ENCODE measurements at places on chromosomes 12 and 14.
A peak's percentile ranks its signal among the peaks of the same experiment; 100 is the strongest.

DNA sequence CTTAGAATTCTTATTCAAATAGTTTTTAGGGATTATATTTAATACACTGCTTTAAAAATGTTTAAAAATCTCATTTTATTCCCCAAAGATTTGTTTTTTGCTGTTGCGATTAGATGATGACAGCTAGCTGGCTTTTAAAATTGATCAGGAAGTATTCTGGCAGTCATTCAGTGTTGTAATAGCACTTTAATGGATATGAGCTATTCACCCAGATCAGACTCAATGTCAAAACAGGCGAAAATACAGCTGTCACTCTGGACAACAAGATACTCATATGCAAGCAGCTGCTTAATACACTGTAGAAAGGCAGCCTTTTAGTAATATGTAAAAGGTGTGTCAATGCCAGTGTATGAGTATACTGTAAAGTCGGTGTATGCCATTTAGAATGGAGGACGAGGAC is 91.7 kb downstream of the NPAS3 start:
- no peak for DNase-seq

- no peak for DNase-seq
Measured at GRCh38 chr12:25996677-25997076, 38.2 kb downstream of the RASSF8 start.

DNA sequence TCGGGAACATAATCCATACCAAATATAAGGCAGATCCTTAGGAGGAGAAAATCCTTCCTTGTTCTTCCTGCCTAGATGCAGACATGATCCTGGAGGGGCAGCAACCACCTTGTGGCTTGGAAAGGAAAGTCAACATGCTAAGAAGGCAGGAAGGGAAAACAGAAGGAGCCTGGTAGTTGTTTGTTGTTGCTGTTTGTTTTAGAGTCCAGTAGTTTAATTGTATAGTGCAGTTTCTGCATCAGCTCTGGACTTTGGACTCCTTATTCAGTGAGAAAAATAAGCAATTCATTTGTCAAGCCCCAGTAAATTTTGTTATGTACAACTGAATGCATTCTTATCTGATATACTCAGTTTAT is 45.7 kb upstream of the APPL2 start:
- no peak for DNase-seq

- DNase-seq = no peak
Measured at GRCh38 chr12:122909442-122910288, 13.7 kb upstream of the VPS37B start.

- DNase-seq = no peak
Measured at GRCh38 chr14:93308686-93309345, 24.0 kb downstream of the BTBD7 start.

GRCh38 chr14:51917193-51917592 is 56.8 kb downstream of the GNG2 start:
- DNase-seq = no peak

DNA sequence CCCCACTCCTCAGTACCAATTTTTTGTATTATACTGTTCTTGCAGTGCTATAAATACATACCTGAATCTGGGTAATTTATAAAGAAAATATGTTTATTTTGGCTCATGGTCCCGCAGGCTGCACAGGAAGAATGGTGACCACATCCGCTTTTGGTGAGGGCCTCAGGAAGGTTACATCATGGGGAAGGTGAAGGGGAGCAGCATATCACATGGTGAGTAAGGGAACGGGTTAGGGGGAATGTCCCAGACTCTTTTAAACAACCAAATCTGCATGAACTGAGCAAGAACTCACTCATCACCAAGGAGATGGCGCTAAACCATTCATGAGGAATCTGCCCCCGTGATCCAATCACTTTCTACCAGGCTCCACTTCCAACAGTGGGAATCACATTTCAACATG is 40.0 kb downstream of the OSBPL8 start:
- DNase-seq = peak; percentile 24

- no peak for DNase-seq
Measured at GRCh38 chr12:127731657-127732056, 535.3 kb upstream of the TMEM132C start.

DNA sequence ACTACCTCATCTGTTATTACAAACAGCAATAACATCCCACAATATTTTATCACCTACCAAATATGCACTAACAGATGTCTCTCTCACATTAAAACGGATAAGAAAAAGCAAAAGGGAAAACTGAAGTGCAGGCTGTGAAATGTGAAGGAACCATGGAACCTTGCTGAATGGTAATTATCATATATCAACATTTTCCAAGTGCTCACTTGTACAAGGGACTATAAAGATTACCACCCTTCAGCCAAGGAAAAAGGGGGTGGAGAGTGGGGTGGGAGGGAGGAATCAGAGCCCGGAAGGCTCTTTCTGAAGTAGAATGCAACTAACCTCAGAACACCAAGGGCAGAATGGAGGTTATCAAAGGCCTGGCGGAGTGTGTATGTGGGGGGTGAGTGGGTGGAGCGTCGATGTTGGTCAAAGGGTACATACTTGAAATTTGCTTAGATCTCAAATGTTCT is 1.2 kb downstream of the SNX6 start:
- peak; percentile 54 for DNase-seq

GRCh38 chr12:25529738-25530137 is 23.3 kb downstream of the LMNTD1 start:
- DNase-seq = no peak

DNA sequence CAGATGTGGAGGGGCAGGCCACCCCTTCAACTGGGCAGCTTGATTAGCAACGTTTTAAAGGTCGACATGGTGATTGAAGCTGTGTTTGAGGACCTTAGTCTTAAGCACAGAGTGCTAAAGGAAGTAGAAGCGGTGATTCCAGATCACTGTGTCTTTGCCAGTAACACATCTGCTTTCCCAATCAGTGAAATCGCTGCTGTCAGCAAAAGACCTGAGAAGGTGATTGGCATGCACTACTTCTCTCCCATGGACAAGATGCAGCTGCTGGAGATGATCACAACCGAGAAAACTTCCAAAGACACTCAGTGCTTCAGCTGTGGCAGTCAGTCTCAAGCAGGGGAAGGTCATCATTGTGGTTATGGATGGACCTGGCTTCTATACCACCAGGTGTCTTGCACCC is 23.9 kb upstream of the AICDA start:
- DNase-seq = no peak

DNA sequence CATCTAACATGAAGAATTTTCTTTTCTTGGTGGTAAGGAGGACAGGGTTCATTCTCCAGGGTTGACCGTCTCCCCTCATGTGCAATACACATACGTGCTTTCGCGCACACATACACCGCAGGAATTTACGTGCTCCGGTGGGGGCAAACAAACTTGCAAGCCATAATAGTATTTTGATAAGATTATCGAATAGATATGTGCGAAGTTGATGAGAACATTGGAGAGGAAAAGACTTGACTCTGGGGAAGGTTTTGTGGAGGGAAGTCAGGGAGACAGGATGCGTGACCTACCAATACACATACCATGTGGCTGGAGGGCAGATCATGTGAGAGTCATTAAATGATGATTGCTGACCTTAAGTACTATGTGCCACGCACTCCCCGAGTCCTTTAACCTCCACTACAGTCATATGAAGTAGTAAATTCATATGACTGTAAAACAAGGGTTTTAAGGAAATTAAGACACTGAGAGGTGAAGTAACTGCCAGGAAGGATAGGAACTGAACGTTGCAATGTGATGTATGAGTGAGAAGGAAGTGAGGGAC is 921 bp downstream of the RAD51B start:
- peak; percentile 44 for DNase-seq

GRCh38 chr14:50051106-50051505 is 65.3 kb downstream of the VCPKMT start:
- DNase-seq = no peak

- no peak for DNase-seq
Measured at GRCh38 chr12:16726879-16727278, 120.9 kb upstream of the LMO3 start.

DNA sequence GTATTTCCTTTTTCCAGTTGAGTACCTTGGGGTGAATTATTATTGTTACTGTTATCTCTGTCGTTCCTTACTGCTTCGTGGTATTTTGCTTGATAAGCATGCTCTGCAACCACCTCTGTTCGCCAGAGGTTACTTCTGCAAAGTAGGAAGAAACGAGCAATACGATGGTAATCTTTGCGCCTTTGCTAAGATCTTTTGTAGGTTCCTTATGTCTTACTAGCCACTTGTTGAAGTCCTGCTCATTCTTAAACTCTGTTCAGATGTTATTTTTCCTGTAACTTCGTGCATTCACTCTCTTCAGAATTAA is 729 bp upstream of the M6PR start:
- no peak for DNase-seq

GRCh38 chr14:69046476-69046860 is 67.4 kb upstream of the ACTN1 start:
- DNase-seq = no peak

DNA sequence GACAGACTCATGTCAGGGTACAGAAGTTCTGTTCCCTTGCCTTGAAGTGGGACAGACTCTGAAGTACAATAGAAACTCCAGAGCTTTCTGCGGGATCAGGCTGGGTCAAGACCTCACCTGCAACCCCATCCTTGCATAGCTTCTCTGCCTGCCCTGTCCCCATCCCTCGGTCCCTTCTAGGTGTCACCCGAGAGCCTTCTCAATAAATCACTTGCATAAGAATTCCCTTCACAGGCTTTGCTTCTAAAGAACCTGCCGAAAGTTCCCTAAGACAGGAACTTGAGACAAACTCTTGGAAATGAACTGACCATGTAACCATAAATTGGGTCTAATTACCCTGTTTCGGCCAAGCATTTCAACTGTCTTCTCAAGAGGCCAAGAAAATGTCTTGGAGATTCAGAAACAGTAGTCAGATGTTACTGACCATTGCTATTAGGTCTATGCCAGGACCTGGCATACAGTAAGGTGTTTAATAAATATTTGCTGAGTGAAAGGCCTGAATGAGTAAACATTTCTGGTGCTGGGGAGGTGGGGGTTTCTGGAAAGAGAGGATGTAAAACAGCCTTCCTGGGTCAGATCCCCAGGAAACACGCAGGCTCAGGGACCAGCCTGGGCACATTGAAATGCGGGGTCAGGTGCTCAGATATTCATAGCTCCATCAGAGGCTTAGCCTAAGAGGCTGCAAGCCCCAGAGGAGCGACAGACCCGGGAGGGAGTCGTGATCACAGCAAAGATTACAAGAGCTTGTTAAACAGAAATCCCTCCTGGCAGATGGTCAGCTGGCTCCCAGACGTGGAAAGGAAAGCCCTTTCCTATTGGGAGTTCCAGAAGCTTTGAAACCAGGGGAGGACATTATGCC is 226.2 kb upstream of the LHX5 start:
- DNase-seq = no peak

DNA sequence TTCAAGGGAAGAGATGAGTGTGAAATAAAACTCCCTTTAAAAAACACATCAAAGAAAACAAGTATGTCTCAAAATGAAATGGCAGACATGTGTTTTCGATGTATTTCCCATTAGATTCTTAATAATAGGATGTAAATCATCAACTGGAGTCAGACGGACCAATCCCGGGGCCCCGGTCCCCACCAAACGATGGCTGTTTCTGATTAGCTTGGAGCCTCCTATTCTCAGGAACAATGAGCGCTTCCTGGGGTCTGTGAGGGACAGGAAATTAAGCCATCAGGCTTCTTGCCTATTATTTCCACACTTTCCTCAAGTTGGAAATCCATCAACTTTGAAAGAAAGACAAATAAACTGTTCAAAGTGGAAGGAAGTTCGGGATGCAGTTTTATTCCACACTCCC is 179.4 kb downstream of the EFCAB11 start:
- DNase-seq = no peak

GRCh38 chr14:49688701-49689030 is 652 bp upstream of the POLE2 start:
- DNase-seq = peak; percentile 14

GRCh38 chr14:102373110-102373509 is 10.4 kb downstream of the TECPR2 start:
- DNase-seq = no peak

- DNase-seq = no peak
Measured at GRCh38 chr12:116539361-116539771, 19.8 kb upstream of the MAP1LC3B2 start.

DNA sequence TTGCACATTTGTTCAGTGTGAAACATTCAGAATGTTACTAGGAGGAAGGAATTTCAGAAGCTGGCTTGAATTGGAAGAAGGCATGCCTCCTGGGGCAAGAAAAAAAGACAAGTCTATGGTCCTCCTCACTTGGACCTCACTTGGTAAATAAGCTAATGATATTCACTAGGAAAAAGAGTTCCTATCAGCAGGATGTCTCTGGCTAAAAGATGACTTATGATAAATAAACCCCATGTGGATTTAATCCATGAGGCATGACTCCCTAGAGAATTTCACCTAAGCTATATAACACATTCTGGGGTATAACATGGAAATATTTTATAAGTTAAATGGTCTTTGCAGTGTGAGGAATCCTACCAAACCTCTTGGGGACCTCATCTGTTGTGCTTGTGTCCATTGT is 199.9 kb downstream of the LRIG3 start:
- DNase-seq = no peak

DNA sequence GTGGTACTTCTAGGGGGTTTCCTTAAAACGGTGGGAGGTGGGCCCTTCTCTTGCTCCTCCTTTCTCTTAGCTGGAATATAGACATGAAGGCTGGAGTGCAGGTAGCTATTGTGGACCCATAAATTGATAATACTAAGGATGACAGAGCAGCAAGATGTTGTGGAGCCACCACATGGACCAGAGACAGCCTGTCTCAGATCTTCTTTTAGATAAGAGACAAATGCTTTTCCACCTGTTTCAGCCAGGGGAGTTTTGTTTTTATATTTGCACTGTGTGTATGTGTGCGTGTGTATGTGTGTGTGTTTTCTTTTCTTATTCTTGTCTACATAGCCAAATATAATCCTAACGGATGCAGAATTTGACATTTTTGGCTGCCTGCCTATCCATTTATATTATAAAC is 62.9 kb upstream of the HIF1A start:
- no peak for DNase-seq

GRCh38 chr14:101781240-101782061 is 19.9 kb downstream of the PPP2R5C start:
- DNase-seq = peak; percentile 19

DNA sequence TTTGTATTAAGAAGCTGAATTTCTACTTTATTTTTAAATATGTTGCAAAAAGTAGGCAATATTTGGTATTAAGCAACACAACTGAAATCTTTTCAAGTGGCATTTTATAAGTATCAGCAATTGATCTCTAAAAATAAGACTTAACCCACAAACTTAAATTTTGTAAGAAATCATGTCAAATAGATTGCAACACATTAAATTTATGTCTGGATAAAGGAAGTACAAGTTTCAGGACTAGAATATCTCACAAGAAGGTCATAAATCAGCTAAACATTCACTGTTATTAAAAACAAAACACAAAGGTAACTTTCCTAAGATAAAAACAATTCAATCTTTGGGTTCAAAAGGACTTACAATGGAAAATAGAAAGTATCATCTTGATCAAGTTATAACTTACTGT is 32.8 kb downstream of the CPNE8 start:
- DNase-seq = no peak

DNA sequence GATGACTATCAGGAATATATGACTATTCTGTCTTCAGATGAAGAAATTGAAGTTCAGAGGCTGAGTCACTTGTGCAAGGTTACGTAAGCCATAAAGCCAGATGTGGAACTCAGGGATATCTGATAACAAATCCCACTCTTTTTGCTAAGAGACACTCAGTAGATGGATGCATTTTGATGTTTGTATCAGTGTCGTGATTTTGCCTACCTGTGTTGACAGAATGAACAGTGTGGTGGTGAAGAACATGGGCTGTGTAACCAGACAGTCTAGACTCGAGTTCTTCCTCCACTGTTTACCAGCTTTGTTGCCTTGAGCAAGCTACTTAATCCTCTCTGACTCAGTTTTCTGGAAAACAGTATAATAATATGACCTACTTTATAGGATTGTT is 93.9 kb downstream of the DAAM1 start:
- DNase-seq = no peak

Data from activated CD4-positive, alpha-beta T cell treated with anti-CD3 and anti-CD28 coated beads, Interleukin-10, Interleukin-2, amounts not matched to agents 100 ng/mL and 50 ng/mL, durations not matched to agents 16 hours and 8 hours (primary cell).